ENCODE measurements at places on chromosomes 5 and 9.

GRCh38 chr5:93676704-93677103, 64.7 kb downstream of the POU5F2 start:
- no peak for DNase-seq

- peak; percentile 26 for DNase-seq
These were observed 81.4 kb downstream of the EDIL3 start for GRCh38 chr5:84303315-84303714.

GRCh38 chr5:171773106-171773505, 12.5 kb upstream of the SMIM23 start:
- no peak for DNase-seq

- no peak for DNase-seq
These were observed 578.5 kb downstream of the BNC2 start for GRCh38 chr9:16291921-16292320.

GRCh38 chr5:130452744-130453143, 548.5 kb downstream of the CHSY3 start:
- DNase-seq: no peak

DNA sequence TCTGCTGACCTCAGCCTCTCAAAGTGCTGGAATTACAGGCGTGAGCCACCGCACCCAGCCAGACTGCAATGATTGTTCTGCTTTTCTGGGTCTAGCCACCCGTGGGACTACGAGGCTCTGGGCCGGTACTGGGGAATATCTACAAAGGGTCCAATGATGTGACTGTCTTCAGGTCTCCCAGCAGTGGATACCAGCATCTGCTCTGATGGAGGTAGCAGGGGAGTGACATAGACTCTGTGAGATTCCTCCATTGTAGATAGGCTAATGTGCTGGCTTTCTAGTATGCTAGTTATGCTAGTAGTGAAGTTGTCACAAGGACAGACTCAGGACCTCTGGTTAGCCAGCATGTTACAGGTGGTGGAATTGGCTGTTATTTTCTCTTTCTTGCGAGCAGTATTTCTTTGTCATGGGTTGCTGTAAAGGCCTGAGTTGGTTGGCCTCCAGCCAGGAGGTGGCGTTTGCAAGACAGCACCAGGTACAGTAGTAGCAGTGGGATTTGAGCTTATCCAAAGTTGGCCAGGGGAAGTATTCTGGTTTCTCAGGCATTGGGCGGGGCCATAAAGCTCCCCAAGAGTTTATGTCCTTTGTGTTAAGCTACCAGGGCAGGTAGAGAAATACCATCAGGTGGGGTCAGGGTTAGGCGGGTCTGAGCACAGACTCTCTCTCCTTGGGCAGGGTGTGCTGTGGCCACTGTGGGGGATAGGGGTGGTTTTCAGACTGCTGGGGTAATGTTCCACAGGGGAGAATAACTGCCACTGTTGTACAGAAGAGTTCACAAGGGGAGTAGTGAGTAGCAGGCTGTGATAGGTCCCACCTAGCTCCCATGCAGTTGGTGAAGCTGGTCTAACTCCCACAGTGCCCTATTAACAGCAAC, 105.2 kb downstream of the SGCD start:
- DNase-seq: no peak

- DNase-seq: no peak
These were observed 41.4 kb downstream of the CDC42SE2 start for GRCh38 chr5:131305138-131305689.

DNA sequence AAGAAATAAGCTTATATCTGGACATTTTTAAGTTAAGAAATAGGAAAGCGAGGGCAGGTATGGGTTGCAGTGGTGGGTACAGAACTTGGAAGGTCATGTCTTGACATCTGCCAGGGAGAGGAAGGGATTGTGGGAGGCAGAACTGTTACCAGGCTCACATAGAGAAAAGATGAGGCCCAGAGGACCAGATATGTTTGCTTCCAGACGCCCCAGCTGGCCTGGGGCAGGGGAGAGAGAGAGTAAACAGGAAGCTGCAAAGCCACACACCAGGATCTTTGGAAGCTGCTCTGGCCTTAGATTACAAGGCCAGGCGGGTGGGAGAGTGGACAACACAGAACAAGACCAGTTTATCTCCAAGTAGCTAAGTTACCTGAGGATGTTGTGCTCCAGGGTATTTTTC, 71.2 kb downstream of the MARCHF11 start:
- DNase-seq: no peak

- no peak for DNase-seq
These were observed 33.2 kb downstream of the NEK6 start for GRCh38 chr9:124290743-124291554.

- peak; percentile 47 for DNase-seq
These were observed 17.7 kb upstream of the RNF180 start for GRCh38 chr5:64147849-64148441.

DNA sequence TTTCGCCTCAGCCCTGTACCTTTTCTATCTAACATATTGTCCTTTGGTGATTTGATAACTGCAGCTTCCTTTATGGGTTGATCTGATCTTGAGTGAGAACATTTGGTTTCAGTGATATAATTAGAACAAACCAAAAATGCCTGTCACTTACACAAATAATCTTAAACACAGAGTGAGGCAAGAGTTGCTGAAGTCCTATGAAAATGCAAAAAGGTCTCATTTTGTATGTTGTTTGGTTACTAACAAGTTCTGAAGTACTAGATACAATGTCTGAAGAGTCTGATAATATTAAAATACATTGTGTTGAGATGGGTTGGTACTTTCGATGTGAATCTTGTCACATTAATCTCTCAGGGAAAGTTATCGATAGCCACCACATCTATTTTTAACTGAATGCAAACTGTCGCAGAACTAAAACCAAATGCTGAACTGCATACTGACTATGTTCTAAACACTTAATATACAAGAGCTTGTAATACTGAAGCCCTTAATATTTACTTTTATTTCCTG, 70.4 kb upstream of the TMED7 start:
- no peak for DNase-seq

- DNase-seq: no peak
These were observed 126.3 kb downstream of the ATPSCKMT start for GRCh38 chr5:10123254-10123989.

DNA sequence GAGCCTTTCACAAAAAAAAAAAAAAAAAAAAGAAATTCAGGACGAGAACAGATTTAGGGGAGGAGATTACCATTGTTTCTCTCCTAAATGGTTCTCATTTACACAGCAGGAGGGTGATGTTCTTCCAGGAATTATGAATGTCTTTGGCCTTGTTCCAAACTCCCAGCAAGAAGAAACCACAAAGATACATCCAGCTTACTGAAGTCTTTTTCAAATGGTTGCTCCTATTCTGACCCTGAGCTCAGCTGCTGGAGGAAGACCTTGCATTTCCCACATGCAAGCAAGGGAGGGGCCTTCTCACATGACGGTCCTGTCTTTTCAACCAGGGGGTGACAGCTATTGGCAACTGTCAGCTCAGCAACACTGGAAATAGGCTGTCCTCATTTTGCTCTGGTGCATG, 203.0 kb upstream of the VLDLR start:
- DNase-seq: peak; percentile 97

GRCh38 chr9:32969270-32969669, 32.2 kb downstream of the APTX start:
- no peak for DNase-seq
